ENCODE measurements at places on chromosomes 7 and 10.

- DNase-seq, result no peak
Observed at GRCh38 chr7:32515890-32516550, 20.7 kb downstream of the AVL9 start.

DNA sequence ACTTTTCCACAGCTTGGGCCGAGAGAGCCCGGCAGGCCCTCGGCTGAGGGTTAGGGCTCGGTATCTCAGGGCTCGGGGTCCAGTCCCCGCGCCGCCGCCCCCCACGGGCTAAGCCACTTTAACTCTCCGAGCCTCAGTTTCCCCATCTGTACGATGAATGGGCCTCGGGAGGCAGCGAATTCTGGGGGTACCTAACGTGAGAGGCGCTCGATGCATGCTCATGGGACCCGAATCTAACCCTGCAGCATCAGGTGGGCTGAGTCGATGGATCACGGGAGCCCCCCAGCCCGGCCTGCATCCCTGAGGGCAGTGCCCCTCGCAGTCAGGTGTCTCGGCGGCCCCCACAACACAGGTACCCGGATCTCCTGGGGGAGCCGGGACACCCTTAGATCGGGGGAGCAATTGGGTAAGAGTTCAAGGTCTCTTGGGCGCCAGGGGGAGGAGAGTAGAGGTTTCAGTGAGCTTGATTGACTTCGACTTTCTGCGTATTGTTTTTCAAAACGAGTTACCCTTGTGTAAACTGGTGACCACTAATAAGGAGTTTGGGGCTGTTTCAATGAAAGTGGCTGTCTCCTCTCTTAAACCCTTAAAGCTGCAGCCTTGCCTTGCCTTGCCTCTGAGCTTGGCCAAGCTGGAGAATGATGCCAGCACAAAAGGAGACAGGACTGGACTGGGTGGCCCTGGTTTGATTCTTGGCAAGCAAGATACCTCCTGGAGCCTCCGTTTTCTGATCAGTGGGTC is 631 bp downstream of the POR start:
- no peak for DNase-seq

GRCh38 chr10:96338279-96338925 is 20.4 kb downstream of the OPALIN start:
- no peak for DNase-seq

DNA sequence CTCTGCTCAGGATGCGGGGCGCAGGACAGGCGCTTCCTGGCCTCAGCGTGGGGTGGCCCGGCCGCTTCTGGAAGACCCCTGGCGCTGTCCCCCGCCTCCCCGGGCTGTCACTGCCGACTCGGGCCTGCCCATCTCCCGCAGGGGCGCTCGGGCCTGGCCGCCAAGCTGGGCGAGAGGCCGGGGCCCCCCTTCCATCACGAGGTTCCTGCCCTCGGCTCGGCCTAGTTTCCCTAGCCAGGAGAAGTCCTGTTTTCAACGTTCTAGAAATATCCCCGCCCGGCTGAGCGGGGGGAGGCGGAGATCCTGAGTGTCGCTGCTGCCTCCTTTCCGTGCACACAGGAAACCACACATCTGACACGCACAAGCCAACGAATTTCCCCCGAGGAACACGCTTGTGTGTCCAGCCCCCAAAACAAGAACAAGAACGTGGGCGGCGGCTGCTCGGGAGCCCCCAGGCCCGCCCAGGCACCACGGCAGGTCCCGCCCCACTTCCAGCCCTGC is 33.7 kb downstream of the AP5Z1 start:
- DNase-seq, result no peak

- DNase-seq, result no peak
Observed at GRCh38 chr7:69260023-69260422, 338.3 kb upstream of the AUTS2 start.

DNA sequence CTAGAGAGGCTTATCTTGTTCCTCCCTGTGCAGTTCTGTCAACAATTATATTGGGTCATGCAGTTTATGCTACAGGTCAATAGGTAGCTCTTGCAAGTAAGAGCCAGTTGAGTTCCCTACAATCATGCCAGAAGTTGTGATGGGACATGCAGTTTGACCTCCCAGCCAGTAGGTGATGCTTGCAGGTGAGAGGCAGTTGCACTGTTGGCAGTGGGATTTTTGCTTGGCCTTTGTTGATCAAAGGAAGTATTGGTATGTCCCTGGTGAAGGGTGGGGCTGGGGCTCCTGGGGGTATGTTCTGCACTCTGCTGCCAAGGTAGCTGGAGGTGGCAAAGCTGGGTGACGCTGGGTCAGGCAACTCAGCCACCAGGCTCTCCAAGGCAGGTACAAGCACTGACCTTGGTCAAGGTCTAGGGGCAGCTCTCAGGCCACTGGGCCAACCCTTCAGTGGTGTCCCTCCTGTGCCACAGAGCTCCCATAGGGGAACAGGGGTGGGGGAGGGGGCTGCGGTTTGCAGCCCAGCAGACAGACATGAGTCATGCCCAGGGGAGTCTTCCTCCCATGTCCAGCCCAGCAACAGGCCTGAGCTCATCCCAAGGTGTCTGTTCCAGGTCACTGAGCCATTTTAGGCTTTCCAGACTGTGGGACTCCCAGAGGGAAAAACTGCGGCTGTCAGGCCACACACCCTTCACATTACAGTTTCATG is 43.3 kb downstream of the MEOX2 start:
- DNase-seq, result peak; percentile 8

DNA sequence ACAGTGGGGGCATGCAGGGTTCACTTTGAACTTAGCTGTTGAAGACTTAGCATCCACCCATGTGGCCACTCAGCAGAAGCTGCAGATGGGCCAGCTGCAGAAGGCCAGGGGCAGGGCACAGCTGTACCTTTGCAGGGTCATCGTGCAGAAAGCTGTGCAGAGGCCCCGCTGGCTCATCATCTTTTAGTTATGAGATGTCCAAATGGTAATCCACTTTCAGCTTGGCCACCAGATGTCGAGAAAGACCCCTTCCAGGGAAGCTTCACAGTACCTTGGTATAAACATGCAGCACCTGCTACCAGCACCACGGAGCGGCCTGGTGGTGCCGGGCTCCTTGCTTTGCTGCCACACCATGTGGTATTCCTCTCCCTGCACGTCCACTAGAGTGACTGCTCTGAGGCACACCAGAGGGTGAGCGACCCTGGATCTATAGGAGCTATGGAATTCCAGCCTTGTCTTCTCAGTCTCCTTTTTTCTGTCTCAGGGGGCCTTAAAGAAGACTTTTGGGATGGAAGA is 74.2 kb upstream of the LAMB4 start:
- DNase-seq, result peak; percentile 28

DNA sequence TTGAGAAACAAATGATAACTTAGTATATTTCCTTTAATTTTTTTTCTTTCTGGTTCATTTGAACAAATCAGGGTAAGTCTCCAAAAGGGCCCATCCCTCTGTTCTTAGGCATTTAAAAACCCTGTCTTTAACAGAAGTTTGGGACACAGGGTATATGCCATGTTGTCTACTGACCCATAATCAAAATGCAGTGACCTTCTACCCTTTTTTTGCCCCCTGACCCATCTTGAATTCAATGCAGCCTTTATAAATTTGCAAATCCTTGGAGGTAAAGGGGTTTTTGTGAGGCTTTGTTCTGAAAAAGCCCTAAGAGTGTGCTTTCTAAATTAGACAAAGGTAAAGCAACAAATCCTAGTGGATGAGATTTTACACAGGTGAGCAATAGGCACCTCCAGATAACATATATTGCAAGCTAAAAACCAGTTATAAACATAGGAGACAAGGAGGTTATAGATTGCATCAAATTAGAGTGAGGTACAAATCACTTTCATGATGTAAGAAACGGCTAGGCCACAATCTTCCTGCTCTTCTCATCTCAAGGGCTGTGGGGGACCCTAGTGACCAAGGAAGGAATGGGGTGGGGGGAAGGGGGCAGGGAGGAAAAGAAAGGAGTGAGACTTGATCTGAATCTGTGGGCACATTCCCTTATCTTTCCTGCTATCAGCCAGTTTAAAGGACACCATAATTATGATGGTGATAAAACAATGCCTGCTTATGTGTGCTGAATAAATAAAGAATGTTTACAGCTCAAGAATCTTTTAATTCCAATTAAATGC is 2.7 kb downstream of the SKIDA1 start:
- DNase-seq, result no peak

DNA sequence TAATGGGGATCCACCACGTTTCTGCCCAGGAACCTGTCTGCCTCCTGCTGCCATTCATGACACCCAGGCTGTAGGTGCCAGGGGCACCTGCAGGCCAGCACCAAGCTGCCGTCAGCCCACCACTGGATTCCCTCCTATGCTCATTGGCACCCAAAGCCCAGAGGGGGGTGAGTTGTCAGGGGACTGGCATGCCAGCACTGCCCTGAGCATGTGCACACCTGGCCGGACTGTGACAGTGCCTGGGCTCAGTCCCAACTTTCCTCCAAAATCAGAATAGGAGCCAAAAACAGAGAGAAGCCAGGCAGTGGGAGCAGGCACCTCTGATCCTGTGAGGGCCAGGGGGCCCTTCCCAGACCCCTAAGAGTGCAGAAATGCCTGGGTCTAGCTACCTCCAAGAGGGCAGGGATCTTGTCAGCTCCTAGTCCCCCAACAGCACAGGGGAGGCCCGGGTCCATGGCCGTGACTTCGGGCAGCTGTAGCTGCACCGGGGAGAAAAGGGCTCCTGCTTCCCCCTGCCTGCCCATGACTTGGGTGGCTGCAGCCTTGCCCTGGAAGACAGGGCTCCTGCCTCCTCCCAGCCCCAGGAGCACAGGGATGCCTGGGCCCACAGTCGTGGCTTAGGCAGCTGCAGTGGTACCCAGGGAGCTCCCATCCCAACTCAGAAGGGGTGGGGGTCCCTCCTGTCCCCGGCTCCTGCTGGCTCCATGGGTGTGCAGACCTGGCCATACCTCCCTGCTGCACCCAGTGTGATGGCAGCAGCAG is 249.8 kb upstream of the DKK1 start:
- DNase-seq, result no peak

- no peak for DNase-seq
Observed at GRCh38 chr10:132158823-132159222, 27.9 kb upstream of the DPYSL4 start.

GRCh38 chr10:69681436-69681835 is 51.4 kb downstream of the FAM241B start:
- DNase-seq, result no peak

DNA sequence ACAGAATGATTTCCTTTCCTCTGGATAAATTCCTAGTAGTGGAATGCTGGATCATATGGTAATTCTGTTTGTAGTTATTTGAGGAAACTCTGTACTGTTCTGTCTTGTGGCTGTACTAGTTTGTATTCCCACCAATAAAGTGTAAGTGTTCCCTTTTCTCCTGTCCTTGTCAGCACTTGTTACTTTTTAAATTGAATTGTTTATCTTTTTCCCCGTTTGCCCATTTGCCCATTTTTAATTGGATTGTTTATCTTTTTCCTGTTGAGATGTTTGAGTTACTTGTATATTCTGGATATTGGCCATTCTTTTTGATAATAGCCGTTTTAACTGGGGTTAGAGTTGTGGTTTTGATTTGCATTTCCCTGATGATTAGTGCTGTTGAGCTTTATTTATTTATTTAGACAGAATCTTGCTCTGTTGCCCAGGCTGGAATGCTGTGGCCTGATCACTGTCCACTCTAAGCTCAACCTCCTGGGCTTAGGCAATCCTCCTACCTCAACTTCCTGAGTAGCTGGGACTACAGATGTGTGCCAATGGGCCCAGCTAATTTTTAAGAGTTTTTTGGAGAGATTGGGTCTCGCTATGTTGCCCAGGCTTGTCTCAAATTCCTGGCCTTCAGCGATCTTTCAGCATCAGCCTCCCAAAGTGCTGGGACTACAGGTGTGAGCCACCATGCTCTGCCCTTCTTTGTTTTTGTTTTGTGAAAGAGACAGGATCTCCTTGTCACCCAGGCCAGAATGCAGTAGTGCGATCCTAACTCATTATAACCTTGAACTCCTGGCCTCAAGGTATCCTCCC is 23.0 kb downstream of the BMPR1A start:
- DNase-seq, result no peak

DNA sequence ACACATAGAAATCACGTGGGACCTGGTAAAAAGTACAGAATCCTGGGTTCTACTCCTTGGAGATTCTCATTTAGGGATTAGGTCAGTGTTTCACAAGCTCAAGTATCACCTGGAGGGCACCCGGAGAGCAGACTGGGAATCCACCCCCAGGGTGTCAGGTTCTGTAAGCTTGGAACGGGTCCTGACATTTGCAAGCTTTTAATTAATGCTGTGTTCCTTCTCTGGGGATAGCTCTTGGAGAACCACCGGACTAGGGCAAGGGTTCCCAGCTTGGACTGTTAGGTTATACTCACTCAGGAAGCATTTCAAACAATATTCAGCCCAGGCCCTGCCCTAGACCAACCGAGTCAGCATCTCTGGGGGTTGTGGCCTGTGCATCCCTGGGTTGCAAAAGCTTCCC is 23.0 kb downstream of the TCF7L2 start:
- DNase-seq, result no peak

GRCh38 chr7:22858640-22859561 is 36.3 kb upstream of the TOMM7 start:
- DNase-seq, result no peak

GRCh38 chr7:76238326-76238725 is 36.6 kb downstream of the SRRM3 start:
- DNase-seq, result no peak

- DNase-seq, result no peak
Observed at GRCh38 chr10:95767884-95768556, 12.1 kb downstream of the ENTPD1 start.

GRCh38 chr10:43055991-43056567 is 20.8 kb upstream of the RET start:
- DNase-seq, result peak; percentile 91
